ENCODE measurements at places on chromosomes 7 and 10.

DNA sequence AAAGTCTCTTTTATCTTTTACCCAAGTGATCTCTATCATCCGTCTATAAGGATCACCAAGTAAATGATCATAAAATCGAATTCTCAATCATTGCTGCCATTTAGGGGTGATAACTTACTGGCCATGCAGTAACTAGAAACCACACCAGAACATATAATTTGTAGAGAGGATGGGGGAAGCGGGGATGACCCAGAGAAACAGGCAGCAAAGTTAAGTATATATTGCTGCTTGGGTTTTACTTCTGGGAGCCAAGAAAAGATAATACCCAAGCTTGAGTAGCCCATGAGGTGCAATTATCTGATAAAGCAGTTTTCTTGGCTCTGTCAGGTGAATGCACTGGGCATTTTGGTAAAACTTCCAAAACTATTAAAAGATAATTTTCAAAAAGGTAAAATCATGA lies 18.9 kb downstream of the EXOC6 start:
- DNase-seq: no peak

DNA sequence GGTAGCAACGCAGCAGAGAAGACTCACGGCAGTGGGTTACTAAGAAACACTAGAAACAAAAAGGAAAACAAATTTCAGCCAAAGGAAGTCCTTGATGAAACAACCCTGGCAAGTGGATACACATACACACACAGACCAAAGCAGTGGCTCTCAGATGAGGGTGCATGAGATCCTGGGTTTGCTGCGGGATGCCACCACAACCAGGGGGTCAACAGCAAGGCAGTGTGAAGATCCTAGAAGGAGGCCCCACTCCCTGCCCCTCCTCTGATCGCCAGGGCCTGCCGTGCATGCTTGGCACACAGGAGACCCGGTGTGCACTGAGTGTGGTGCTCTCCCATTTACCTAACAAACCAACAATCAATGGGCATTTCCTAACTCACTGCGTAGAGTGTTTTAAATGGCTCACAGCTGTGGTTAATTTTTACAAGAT lies 252.3 kb upstream of the KLF14 start:
- no peak for DNase-seq

GRCh38 chr10:70540789-70541360 lies 61.7 kb downstream of the PRF1 start:
- no peak for DNase-seq

- DNase-seq: peak; percentile 12
Measured at GRCh38 chr7:949021-949934, 5.2 kb downstream of the ADAP1 start.
